Right forelimb (tissue), 1 donor: ENCODE measurements at places on chromosomes 5 and 9.
A peak's percentile ranks its signal among the peaks of the same experiment; 100 is the strongest.

- DNase-seq = no peak
Observed at GRCh38 chr9:25513509-25514033, 164.7 kb downstream of the TUSC1 start.

DNA sequence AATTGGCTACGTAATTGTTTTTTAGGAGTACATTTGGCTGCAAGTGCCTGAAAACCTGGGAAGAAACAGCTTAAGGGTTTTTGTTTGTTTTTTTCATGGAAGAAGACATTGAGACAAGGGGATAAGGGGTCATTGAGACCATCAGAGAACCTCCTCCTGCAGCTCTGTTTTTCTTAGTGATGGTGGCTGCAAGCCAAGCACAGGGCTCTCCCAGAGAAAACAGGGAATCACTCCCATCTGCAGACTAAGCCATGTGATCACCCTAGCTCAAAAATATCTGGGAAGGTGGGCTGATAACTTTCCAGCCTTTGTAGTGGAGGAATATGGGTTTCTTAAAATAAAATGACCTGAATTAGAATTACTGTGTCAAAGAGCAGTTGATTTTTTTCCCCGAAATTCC lies 25.1 kb downstream of the PALM2AKAP2 start:
- DNase-seq = no peak

DNA sequence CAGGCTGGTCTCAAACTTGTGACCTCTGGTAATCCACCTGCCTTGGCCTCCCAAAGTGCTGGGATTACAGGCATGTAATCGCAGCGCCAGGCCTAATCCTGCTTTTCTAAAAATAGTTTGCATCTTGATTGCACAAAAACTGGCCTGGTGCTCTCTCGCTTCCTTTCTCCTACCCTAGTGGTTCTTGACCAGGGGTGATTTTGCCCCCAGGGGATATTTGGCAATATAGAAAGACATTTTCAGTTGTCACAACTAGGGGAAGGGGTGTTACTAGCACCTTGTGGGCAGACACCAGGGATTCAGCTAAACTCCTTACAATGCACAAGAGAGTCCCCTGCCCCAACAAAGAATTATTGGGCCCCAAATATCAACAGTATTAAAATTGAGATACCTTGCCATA lies 139.8 kb downstream of the DROSHA start:
- no peak for DNase-seq

DNA sequence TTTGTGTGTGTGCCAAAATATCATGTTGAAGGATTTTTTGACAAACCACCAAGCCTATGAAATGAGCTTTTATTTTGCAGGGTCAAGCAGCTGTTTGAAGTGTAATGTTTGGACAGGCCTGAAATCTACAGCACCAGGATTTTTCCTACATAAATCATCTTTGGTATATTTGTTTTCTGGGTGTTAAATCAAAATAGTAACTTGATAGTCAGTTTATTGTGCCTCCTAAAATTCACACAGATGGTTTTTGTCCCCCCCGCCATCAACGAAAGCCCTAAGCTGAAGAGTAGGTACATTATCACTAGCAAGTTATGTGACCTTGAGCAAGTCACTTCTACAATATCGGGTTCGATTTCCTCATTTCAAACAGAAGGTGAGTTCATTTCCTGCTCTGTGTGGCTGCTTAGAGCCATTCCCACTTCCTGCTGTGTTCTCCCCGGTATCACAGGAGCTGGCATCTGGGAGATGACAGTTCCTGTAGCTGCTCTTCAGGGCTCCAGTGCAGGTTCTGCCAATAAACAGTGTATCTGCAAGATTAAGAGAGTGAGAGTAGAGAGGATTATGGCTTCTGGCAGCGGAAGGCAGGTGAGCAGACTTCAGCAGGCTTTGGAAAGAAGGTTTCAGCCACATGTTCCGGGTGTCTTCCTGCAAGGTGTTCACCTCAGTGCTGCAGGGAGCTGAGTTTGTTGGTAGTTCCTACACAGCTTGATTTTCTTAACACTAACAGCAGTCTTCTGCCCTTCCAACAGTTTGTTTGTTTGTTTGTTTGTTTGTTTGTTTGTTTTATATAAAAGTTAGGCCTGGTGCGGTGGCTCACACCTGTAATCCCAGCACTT lies 48.4 kb upstream of the GNE start:
- DNase-seq = no peak

- DNase-seq = peak; percentile 15
Observed at GRCh38 chr9:131575946-131576853, 30.9 kb downstream of the PRRT1B start.

- DNase-seq = no peak
Observed at GRCh38 chr9:138009016-138009802, 131.6 kb downstream of the CACNA1B start.

DNA sequence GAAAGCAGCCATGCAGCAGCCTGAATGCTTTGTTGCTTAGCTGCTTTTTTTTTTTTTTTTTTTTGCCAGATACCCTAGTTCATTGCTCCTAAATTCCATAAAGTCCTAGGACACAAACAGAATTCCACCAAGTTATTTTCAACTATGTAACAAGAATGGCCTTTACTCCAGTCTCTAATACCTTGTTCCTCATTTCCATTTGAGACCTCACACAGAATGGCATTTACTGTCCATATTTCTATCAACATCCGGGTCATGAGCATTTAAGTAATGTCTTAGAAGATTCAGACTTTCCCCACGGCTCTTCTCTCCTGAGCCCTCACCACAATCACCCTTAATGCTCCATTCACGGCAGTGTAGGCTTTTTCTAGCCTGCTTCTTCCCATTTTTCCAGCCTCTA lies 31.7 kb upstream of the FBXW11 start:
- no peak for DNase-seq
